Fibroblast of skin of left biceps (primary cell): ENCODE measurements at places on chromosomes 2 and 18.

DNA sequence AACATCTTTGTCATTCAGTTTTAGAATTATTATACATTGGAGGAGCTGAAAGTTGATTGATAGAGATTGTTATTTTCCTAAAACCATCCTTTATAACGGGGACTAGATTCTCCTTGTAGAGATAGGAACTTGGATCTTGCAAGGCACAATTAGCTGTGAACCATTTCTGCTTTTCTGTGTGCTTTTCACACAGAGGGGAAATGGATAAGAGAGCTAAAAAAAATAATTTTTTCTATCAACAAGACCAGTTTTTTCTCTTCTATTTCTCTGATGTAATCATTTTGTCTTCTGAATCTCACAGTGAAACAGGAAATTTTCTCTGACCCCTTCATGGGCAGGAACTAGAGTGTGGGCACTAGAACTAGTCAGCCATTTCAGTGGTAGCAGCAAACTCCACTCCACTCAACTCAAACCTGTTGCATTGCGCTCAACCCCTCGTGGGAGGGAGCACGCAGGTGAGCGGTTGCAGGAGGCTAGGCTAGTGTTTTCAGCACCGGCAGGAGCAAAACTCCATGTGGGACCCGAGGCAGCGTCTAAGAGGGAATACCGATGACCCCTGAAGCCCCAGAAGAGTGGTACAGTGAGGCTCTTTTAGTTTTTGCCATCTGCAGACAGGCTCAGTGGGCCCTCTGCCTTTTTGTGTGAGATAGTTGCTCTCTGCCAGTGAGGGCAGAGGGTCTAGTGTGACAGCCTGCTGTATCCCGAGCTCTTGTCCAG is 24.0 kb upstream of the SLC39A10 start:
- no peak for DNase-seq

DNA sequence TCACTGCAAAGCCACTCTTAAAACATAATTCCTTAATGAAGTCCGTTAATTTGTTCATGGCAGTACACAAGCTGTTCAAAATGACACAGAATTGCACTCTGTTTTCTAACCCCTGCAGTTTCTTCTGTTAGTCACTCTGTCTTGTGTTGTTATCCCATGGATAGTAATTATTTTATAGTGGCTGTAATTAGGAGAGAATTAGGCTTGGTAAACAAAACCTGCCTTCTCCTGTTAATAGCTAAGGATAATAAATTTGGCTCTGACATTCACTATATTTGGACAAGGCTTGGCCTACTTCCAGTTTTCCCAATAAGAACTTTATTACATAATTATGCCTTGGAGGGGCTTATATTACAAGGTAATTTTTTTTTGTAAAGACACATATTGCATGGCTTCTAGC is 330.3 kb upstream of the FIGN start:
- DNase-seq, result no peak

DNA sequence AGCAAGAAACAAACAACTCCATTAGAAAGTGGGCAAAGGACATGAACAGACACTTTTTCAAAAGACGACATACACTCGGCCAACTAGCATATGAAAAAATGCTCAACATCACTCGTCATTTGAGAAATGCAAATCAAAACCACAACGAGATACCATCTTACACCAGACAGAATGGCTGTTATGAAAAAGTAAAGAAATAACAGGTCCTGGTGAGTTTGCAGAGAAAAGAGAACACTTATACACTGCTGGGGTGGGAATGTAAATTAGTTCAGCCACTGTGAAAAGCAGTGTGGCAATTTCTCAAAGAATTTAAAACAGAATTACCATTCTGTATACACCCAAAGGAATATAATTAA is 130.5 kb downstream of the PLCL1 start:
- DNase-seq, result no peak

- DNase-seq, result no peak
Observed at GRCh38 chr2:181169503-181169902, 189.1 kb downstream of the UBE2E3 start.

GRCh38 chr2:148877403-148877740 is 2.3 kb downstream of the KIF5C start:
- no peak for DNase-seq

- no peak for DNase-seq
Observed at GRCh38 chr2:53828331-53828730, 31.4 kb downstream of the GPR75 start.

- no peak for DNase-seq
Observed at GRCh38 chr18:62066102-62066818, 120.6 kb downstream of the PIGN start.

- DNase-seq, result no peak
Observed at GRCh38 chr2:75499534-75499933, 61.2 kb downstream of the EVA1A start.

DNA sequence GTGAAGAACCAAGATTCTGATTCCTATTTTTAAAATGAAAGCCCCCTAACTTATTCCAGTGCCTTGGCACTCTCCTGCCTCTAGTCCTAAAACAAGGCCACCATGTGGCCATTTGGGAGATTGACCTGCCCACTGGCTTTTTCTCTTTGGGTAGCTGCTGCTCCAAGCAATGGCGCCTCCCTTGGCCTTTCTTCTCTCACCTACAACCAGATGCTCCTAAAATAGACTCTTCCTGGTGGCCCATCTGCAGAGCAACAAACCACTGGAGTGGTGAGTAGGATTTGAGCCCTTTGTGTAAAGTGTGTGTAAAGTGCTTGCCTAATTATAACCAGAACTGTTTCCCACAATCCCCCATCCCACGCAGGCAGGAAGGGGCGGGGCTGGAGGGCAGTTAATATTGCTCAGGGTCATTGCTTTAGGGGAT is 114.2 kb downstream of the FHOD3 start:
- DNase-seq, result no peak

GRCh38 chr2:241493092-241493491 is 15.3 kb downstream of the STK25 start:
- no peak for DNase-seq

DNA sequence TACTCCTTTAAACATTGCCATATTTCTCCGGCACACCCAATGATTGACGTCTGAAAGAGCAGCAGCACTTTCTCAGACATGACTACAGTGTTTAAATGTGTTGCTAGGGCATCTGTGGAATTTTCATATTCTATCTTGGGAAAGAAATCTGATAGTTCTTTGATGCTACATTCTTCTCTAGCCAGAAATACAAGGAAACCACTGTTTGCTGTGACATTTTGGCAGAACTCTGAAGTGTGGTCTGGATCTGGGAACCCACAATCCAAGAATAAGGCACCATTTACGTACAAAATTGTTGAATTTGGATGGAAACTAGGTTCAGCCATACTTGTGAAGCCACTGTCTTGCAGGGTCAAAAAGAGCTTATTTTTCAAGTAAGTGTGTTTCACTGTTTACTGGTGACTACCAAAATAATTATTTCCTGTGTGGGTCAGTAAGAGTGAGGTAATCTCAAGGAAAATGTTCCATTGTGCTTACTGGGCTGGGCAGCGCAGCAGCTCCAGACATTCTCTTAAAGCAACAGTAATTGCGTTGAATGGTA is 21.3 kb upstream of the CD28 start:
- DNase-seq, result peak; percentile 54

DNA sequence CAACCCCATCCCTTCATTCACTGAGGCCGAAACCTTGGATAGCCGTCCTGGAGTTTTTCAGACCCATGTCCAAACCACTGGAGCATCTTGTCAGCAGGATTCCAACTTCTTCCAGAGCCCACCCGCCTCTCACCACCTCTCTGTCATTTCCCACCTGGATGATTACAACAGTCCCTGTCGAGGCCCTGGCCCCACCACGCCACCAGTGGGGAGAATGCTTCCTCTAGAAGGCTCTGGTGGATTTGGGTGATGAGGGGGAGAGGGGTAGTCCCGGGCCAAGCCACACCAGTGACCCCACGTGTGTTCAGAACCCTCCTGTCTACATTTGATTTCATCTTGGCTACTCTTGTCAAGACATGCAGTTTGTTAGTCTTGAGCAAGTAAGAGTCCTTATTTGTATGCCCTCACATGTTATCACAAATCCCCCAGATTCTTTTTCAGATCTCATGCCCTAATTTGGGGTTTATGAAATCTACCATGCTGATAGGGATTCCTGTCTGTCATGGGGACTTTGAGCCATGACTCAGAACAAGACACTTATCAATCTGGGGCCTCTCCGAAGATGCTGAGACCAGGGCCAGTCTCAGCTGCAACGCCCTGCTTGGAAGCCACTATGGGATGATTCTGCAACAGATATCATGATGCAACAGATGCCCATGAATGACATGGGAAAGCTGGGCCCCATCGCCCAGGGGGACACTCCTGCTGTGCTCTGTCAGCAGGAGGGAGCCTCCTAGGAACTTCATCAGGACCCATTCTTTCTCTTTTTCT is 186.1 kb downstream of the ZFP36L2 start:
- no peak for DNase-seq

DNA sequence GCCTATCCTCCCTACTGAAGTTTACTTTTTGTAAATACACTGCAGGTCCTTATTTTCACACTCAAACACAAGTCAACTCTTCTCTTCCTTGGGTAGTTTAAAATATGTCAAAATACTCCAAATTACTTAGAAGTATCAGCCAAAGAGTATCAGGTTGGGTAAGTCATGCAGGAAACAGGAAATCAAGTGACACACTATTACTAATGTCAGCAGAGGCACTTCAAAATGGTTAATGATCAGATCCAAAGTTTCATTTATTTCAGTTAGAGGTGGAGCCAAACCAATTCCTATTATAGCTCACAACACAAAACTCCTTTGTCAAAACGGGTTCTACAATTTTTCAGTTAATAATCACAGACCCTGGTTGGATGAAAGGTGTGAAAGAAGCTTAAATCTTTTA is 54.2 kb downstream of the DLGAP1 start:
- no peak for DNase-seq

- no peak for DNase-seq
Observed at GRCh38 chr2:205471776-205472175, 210.5 kb upstream of the NRP2 start.

DNA sequence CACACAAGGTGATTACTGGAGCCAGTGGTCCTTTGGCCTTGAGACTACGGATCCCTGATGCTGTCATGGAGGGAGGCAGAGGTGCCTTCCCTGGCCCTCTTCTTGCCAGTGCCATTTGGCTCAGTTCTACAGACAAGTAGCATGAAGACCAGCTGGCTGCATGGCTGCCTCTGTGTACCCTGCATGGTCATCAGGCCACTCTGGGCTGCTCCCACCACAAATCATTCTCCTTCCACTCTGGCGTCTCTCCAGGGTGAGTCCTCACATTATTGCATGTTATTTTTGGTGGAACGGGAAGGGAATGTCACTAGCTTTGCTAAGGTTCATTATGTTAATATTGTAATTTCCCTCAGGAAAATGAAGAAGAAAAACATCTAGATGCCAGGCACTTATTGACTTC is 229.8 kb downstream of the VAPA start:
- no peak for DNase-seq

DNA sequence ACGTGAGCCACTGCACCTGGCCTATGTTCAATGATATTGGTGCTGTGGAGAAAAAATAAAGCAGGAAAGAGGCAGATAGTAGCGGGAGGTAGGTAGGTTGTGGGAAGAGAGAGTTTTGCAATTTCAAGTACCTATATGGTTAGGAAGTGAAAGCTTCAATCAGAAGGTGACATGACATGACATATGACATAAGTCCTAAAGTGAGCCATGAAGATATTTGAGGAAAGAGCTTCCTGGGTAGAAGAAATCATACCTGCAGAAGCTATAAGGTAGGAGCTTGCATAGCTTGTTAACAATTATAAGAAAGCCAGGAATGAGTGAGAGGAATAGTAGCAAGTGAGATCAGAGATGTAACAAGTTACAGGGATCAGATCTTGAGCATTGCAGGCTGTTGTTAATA is 4.2 kb downstream of the KIAA1328 start:
- DNase-seq, result no peak

- DNase-seq, result no peak
Observed at GRCh38 chr2:240343548-240343947, 91.9 kb upstream of the GPC1 start.

DNA sequence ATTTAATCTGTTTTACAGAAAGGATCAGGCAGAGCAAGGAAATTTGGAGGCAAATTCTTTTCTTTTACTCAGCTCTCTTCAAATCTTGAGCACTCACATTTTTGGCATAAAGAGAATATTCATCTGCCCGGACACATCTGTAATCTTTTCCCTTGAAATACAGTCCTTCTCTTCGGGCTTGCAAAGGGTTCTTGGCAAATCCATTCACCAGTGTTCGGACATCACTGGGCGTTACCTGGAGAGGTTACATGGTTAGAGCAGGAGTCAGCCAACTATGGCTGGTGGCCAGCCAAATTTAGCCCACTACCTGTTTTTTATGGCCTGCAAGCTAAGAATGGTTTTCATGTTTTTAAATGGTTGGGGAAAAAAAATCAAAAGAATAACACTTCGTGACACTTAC is 2.1 kb downstream of the PFN4 start:
- no peak for DNase-seq

- no peak for DNase-seq
Observed at GRCh38 chr2:100178085-100178788, 35.8 kb upstream of the AFF3 start.

GRCh38 chr18:62979176-62979575 is 263.8 kb downstream of the PHLPP1 start:
- DNase-seq, result no peak

- DNase-seq, result peak; percentile 73
Observed at GRCh38 chr2:119960821-119961220, 52.1 kb upstream of the EPB41L5 start.

DNA sequence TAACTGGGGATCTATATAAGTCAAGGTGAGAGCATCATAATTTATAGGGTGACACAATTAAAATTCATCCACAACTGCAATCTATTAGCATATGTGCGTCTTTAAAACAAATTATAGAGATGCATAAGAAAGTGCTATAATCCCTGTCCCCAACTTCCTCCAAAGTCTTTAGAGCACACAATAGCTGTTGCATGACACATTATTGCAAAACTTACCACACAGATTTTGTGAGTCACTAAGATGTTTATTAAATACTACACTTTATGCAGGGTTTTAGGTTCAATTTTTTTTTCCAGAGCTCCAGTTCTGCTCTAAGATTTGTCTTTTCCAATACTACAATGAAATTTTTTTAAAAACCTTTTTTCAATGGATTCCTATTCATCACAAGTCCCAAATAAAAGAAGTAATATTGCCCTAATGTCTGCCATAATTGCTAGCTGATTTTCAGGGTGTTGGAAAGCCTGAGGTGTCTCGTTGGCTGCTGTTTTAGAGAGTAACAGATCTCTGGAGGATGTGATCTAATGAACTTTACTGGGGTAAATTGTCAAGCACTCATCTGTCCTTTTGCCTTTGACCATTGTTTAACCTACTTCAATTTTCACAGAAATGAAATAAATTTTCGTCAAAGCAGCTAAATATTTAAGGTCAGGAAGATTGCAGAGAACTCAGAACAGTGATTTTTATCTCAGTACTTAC is 250.5 kb upstream of the NETO1 start:
- DNase-seq, result no peak

- DNase-seq, result no peak
Observed at GRCh38 chr2:129907256-129907998, 72.0 kb upstream of the RAB6C start.
